ENCODE measurements at places on chromosomes 6 and 20.

GRCh38 chr6:169729961-169730360, 5.7 kb upstream of the PHF10 start:
- DNase-seq: no peak

DNA sequence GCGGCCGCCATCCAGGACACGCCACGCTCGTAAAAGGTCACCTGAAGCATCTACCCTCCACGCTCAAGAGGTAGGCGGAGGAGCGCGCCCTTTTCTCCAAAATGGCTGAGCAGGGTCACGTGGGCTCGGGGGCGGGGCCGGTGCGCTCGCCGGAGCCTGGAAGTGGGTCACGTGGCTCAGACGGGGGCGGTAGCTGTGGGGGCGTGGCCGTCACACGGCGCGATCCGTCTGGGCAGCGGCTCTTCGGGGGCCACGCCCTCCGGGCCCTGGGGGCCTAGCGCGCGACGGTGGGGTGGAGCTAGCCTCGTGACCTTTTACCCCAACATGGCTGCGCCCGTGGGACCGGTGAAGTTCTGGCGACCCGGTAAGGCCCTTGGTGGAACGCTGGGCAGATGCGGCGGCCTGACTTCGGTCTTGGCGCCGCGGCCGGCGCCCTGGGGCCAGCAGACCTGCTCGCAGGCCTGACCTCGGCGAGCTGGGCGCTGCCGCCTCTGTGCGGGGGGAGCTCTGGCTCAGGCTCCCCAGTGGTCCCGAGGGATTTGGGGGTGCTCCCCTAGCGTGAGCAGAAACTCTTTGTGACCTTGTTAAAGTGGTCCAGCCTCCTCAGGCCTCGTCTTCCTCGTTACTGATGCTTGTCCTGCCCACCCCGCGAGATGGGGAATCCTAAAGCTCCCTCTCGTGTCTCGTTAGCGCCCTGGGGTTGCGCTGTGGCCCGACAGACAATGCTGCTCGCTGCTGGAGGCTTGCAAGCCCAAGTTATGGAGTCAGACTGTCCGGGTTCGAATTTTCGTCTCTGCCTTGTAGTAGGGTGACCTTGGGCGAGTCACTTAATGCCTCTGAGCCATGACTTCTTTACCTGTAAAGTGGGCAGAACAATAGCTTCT, at the start of gene DHX35:
DHX35 (plus strand) TSS at position 301 of the 884 bp plus-strand sequence; CDS start at position 325, 24 bp downstream.
- peak; percentile 99 for DNase-seq

DNA sequence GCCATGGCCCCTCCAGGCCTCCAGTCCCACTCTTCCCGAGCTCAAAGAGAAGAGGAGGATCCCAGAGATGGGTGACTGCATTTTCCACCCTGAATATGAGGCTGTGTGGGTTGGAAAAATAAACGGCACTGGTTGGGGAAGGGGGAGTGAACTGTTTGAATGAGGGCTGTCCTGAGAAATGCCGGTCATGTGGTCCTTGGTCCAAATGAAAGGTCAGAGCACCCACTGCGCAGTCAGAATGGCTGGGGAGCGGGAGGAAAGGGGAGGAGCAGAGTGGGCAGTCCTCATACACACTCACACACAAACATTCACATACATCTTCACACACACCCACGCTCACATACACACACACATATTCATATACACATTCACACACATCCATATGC, 83.1 kb downstream of the MRPL14 start:
- DNase-seq: peak; percentile 46

DNA sequence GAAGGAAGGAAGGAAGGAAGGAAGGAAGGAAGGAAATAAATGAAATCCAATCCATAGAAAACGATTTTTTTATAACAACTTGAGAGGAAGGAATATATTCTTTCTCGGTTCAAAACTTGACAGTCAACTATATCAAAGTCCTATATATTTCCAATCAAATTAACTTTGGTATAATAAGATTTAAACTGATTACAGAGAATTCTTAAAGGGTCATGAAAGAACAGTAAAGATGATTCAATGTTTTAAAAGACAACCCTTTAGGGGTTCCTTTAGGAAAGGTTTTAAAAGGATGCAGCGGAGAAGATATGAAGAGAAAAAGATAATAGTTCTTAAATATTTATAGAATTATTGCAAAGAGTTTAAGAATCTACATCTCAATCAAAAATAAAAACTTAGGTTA, 61.2 kb downstream of the ME1 start:
- DNase-seq: no peak

- DNase-seq: no peak
Measured at GRCh38 chr6:170404697-170405096, 98.1 kb downstream of the FAM120B start.

DNA sequence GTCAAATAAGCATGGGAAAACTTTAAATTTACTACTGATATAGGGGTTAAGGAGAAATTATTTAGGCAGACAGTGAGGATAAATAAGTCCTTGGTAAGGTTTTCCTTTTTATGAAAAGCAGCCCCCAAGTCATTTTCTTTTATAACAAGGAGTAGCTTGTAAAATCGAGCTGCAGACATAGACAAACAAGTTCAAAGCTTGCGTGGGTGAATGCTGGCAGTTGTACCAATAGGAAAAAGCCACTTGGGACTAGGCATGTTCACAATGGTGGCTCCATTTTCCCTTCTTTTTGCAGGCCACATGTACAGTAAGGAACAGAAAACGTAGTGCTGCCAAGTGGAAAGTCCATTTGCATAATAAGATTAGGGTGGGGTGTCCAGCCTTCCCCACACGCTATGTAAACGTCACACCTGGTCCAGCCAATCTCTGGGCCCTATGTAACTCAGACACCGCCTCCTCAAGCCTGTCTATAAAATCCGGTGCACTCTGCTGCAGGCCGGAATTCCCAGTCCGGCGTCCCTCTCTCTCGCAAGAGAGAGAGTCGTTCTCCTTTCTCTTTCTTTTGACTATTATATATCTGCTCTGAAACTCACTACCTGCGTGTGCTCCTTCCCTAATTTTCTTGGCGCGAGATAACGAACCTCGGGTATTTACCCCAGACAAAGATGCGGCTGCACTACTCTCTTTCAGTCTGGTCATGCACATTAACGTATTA, 217.1 kb upstream of the MAN1A1 start:
- peak; percentile 86 for DNase-seq

DNA sequence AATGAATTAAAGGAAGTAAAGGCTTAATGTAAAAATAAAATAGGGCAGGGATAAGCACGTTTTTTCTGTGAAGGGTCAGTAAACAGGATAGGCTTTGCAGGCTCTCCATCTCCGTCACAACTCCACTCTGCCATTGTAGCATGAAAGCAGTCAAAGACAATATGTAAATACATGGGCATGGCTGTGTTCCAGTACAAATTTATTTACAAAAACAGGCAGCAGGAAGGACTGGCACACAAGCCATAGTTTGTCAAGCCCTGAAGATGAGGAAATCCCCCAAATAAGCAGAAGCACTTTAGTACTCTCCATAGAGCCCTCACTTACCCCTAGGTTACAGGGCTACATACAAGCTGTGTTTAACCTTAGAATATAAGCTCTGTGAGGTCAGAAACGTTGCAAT, 8.9 kb upstream of the FBXO9 start:
- no peak for DNase-seq

Data from astrocyte of the hippocampus (primary cell).